ENCODE measurements at places on chromosomes 3 and 15. TPM values are rescaled to one million over a fixed set of nuclear protein-coding genes. Genes with fewer than 3 reads are reported as not detected.

DNA sequence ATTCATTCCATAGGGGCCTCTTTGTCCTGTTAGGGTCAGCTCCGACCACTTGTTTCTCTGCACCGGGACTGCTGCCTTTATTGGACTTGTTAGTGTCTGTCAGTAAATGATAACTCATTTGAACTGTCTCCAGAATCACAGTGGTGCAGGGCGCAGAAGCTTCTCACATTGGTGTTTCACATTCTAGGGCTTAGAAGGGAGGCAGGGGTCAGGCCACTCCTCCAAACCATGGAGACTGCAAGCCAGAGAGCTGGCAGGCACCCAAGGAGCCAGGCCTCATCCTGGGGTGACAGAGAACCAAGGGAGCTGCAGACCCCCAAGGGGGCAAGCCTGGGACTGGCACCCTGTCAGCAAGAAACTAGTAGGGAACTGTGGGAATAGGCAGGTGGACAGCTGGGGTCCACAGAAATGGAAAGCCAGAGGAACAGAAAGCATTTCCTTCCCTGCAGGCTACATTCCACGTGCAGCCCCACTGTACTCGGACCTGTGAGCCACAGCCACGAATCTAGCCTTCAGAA lies 49.1 kb downstream of the CCNL1 start:
- DNase-seq, result no peak

MORC1 gene
- not detected for total RNA-seq

DNA sequence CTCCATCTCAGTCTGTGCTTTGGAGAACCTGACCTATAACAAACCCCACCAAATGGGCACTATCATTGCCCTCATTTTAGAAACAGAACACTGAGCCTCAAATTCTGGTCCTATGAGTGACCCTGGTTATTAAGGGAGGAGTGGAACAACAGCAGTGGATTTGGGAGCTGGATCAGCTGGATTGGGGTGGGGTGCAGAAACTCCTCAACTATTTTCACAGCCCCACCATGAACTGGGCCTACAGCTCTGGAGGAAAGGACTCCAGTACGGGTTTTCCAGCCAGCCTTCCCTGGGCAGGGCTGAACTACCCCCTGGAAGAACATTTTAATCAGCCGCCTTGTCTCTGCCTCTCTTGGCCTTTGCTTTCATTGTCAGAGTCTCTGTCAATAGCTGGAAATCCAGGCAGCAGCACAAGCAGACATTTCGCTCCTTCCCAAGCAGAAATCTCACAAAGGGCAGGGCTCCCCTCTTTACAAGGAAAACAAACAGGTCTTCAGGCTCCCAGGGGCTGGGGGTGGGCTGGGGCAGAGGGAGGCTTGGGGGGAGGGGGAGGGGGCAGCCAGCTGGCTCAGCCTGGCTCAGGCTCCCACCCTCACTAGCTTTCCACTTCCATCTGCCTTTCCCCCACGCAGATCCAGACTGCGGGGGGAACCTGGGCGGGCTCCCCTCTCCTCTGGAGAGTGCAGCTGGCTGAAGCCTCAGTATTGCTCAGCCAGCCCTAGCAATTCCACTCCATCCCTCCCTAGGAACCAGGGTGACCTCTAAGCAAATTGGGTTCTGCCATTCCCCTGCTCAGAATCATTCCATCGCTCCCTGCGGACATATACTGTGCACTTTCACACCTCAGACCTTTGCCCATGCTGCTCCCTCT lies 13.7 kb upstream of the TLE3 start:
- DNase-seq, result peak; percentile 73

DNA sequence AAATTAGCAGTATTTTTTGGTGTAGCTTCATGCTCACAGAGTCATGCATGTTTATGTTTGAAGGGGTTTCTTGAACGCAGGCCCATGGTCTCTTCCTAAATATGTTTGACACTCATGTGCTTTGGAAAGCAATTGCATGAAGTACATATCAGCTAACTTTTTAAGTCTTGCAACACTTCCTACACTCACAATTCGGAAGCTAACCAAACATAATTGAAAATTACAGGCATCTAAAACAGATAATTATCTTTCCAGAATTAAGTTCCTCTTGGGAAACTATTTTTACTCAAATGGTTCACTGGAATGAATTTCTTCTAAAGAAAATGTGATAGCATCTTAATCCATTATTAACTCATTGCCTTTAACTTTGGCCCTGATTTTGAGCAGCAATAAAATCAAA lies 438.9 kb downstream of the RAP2B start:
- DNase-seq, result no peak

GRCh38 chr15:83312071-83312470 lies 27.6 kb upstream of the BNC1 start:
- no peak for DNase-seq

WDR76 gene
- total RNA-seq, result 25.8 TPM

DNA sequence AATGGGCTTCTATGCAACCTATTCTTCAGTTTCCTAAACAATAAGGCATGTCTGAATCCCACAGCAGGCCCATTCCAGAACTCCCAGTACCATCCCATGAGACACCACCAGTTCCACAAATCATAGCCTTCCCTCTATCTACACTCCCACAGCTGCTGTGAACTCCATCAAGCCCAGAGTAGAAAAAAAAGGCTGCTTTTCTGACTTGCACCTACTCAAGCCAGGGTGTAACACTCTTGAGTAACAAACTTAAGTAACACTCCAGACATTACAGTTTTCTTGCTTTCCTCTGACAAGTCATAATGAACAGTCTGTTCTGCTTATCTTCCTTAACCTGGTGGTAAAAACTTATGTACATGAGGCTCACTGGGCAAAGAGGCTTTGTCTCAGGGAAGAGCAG lies 283.1 kb downstream of the NFKBIZ start:
- no peak for DNase-seq

DNA sequence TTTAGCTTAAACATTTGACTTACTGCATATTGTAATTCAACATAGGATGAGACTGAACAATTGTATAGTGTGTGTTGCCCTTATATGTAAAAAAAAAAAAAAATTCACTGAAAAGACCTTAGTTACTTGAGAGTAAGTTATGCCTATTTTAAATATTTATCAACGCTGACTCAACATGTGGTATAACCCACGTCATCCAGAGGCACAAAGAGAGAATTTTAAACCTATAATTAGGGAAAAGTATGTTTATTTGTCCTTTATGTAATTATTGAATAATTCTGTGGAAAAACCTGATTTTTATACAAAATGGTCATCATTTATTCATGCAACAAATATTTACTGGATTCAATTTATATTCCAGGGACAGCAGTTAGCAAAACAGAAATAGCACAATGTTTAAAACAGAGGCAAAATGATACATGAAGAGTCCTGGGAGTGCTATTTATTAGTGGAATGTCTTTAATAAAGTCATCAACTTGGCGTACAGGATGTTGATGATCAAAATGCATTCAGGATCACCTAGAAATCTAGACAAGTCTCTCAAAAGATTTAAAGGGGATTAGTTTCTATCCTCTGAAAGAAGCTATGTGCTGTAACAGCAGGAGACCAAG lies 223.7 kb downstream of the PCCB start:
- DNase-seq, result peak; percentile 94

DNA sequence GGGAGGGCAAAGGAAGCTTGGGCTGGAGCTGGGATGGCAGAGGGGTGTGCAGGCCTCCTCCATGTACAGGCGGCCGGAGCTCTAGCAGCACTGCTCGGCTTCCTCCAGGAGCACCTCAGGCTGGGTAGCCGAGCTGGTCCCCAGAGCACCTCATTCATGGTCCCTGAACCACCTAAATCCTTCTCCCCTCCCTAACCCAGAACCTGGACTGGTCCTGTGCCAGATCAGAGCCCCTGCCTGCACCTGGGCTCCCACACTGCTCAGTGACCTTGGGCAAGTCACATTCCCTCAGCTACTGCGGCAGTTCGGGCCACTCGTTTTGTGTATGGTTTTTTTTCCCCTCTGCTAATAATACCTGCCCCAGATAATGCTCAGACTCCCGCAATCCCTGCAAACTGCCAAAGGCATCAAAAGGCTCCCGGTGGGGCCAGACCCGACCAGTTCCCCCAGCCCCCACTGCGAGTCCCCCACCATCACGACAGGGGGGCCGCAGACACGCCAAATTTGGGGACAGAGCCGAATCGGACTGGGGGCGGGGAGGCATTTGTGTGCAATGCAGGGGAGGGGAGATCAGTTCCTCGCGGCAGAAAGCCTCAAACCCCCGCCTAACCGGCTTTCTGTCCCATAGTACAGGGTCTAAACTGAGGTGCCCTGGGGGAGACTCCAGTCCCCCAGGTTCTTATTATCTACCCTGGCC lies 1.3 kb downstream of the SEMA7A start:
- no peak for DNase-seq

DNA sequence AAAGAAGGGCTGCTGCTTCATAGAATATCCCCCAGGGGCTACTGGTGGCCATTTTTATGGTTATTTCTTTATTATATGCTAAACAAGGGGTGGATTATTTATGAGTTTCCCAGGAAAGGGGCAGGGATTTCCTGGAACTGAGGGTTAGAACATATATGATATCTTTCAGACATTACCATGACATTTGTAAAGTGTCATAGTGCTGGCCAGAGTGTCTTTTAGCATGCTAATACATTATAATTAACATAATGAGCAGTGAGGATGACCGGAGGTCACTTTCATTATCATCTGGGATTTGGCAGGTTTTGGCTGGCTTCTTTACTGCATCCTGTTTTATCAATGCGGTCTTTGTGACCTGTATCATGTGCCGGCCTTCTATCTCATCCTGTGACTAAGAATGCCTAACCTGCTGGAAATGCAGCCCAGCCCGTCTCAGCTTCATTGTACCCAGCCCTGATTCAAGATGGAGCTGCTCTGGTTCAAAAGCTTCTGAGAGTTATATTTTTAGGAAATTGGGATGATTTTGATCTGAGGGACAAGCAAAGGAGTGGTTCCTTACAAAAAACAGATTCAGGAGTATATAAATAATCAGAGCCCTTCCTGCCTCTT lies 9.1 kb upstream of the ZBTB20 start:
- DNase-seq, result no peak

TEX55 gene
- not detected for total RNA-seq

DNA sequence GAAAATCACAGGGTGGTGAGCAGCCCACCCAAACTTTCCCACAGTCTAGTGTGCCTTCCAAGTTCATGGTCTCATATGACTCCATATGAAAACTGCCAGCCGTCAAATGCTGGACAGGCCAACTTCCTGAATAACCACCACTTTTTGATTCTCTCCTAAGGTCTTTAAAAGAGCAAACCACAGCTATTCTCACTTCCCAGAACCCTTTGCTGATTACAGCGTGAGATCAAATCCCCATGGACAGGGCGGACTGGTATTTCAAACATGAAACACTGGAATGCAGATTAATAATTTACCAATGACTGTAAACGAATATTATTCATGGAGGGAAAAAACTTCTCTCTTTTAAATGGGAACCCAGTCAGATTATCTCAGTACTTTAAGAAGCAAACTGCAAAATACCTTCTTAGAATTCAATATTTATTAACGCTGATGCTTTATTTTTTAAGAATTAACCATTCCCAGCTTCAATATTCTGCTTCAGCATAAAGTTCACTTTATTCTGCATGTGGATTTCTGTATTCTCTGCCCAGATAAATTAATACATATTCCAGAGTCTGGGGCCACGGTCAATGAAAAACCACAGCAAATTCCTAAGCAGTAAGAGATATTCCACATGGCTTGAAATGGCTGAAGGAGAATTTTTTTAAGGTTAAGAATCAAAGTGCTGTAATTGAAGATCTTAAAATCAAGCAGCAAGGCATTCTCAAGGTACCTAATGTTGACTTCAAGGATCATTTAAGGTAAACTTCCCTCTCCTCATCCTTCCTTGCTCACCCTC lies 42.9 kb downstream of the MYO1E start:
- DNase-seq, result peak; percentile 86

GRAMD1C gene
- total RNA-seq, result 5.0 TPM

DNA sequence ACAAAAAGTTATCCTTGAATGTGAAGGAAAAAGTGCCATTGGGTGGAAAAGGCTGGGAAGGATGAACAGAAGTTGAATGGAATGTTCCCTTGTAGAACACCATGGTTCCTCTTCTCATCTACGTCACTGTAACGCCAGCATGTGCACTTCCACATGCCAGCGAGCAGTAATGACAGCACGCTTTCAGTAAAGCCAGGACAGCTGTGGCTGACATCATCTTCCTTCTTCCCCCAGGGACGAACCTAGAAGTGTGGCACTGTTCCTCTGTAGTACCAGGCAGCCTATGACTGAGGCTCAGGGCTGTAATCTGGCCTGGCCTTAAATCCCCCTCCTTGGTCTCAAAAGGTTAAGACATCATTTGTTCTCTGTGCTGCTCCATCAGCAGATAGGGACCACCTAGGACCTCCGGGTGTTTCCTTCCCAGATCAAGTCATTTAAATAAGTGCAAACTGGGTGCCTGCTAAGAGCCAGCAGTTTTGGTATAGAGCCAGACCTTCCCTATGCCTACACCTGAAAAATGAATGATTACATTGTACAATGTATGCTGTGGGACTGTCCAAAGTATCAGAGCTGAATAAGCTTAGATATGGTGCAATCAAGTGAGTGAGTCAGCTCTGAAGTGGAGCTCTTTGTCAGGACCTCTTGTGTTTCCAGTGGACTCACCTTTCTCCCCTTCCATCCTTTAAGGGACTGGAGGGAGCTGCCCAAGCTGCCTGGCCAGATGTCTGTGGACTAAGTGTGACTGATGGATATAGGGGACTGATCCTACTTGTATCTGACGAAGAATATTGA lies 5.6 kb upstream of the SRPRB start:
- DNase-seq, result peak; percentile 47

GRCh38 chr15:71085809-71086208 lies 29.5 kb upstream of the THSD4 start:
- no peak for DNase-seq

- no peak for DNase-seq
Observed at GRCh38 chr3:115280506-115280905, 133.4 kb upstream of the ZBTB20 start.

PPIB gene
- total RNA-seq, result 1,682 TPM

DNA sequence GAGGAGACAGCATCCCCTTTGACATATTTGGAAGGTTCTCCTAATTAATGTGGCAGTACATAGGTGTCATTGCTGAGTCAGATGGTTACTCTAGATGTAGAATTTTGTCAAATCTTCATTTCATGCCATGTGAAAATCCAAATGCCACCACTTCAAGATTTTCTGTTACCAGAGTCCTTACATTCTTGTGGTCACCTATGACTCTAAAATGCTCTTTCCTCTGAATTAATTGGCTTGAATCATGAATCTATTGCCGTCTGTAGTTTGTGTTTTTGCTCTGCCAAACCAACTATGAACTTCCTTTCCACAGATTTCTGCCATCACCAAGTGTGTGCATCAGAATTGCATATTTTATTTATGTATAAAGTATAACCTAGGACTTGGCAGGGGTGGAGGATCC lies 269.4 kb upstream of the ZPLD1 start:
- peak; percentile 63 for DNase-seq

DNA sequence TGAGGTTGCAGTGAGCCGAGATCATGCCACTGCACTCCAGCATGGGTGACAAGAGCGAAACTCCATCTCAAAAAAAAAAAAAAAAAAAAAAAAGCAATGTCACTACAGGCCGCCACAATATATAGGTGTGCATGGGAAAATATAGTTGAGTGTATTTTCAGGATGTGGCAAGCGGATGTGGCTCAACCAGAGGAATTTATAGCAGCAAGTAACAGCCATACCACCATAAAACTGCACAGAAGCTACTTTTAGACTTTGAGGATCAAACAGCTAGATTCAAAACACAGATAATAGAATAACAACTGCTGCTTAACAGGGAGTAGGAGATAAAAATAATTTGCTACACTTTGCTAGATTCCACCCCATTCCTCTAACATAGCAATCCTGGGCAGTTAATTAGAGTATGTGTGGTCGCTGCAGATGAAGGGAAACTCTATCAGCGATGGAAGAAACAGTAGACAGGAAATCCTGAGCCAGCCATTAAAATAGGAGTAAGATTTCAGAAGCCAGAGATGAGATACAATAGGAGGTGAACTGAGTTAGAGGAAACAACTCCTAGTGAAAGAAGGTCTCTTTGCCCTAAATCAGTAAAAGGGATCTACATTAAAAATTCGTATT lies 318.7 kb upstream of the STT3B start:
- DNase-seq, result no peak

Measured in IMR-90 (cell line).